ENCODE measurements at places on chromosomes 2 and 18. TPM values are rescaled to one million over a fixed set of nuclear protein-coding genes. Genes with fewer than 3 reads are reported as not detected.

C2orf92 gene
- 2.5 TPM for total RNA-seq

DNA sequence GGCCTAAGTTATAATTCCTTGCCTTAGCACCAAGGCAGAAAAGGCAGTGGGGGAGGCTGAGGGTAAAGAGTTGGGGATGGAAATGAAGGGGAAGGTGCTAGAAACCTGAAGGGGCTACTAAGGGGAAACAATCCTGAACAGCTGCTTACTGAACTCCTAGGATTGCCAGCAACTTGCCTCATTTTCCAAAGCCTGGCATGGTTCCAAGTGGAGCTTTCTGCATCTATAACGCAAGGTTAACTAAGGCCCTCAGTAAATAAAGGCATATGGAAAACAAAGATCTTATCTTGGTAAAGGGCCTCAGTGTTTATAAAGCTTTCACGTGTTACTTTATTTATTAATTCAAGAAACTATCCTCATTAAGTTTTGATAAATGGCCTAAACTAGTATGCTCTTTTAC, 10.9 kb downstream of the MEP1B start:
- DNase-seq = no peak

DNA sequence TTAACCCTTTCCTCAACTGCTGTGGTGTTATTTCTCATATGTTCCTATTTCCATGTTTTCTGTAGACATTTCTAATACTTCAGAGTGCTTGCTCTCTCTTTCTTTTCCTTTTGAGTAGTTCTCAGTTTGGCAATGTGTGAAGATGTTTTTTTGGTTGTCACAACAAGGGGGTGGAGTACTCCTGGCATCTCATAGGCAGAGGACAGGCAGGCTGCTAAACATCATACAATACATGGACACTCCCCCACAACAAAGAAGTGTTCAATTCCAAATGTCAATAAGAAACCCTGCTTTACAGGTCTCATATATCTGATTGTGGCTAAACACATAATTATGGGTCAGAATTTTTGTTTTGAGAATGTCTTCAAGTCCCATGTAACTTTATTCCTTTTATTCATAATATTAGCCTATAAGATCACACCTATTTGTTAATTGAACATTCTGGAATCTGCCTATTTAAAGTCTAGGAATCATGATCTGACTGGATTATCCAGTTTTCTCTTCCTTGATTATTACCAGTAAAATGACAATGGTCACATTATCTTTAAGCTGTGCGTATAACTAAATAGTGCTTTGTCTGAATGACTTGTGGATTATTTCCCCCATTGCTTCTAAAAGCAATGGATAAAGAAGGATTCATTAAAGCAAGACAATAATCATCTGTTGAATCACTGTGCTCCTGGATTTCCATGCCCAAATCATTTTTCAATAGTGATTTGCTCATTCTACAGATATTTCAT, 46.8 kb upstream of the ITPRID2 start:
- DNase-seq = no peak

DNA sequence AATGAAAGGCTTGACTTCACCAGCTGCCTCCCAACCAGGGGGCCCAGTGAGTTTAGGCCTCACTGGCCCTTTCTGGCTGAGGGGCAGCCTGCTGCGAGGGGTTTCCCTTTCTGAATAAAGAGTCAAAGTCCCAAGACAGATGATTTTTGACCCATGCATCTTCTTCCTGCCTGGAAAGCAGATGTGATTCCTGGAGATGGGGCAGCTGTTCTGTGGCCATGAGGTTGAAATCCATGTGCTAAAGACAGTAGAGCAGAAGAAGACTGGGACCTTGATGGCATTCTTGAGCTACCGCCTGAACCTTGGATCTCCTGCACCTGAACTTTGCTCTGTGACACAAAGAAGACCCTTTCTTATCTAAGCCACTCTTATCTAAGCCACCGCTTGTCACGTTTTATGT, 19.8 kb downstream of the HPCAL1 start:
- DNase-seq = no peak

DNA sequence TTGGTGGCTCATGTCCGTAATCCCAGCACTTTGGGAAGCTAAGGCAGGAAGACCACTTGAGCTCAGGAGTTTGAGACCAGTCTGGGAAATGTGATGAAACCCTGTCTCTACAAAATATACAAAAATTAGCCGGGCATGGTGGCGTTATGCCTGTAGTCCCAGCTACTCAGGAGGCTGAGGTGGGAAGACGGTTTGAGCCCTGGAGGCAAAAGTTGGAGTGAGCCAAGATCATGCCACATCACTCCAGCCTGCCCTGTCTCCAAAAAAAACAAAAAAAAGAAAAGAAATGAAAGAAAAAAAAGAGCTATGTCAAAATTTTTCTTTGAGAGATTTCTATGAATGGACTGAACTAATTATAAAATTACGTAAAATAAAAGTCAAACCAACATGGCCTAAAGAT, 34.7 kb downstream of the ROCK2 start:
- DNase-seq = no peak
